ENCODE measurements at places on chromosomes 11 and 22.
A peak's percentile ranks its signal among the peaks of the same experiment; 100 is the strongest.

DNA sequence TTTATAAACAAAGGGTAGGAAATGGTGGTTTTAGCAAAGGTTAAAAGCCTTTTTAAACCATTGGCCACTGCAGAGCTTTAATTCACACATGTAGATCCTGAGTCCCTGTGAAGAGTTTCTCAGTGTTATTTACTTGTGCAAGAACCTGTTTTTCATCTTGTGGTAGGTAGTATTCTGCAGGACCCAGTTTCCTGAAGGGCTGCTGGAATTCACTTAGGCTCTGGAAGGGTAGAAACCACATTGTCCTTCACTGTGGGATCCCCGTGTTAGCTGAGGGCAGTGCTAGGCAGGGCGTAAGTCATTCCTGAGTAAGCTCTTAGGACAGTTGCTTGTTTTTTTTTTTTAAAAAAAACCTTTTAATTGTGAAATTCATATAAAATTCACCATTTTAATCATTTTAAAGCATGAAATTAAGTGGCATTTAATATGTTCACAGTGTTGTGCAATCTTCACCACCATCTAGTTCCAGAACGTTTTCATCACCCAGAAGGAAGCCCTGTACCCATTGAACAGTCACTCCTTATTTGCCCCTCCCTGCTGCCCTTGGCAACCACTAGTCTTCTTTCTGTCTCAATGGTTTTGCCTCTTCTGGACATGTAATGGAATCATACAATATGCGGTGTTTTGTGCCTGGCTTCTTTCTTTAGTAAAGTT is 77.7 kb downstream of the C22orf31 start:
- DNase-seq = no peak

- DNase-seq = no peak
Observed at GRCh38 chr11:33182246-33182878, 21.1 kb upstream of the CSTF3 start.

GRCh38 chr11:10026514-10026913 is 267.5 kb downstream of the SBF2 start:
- DNase-seq = no peak

DNA sequence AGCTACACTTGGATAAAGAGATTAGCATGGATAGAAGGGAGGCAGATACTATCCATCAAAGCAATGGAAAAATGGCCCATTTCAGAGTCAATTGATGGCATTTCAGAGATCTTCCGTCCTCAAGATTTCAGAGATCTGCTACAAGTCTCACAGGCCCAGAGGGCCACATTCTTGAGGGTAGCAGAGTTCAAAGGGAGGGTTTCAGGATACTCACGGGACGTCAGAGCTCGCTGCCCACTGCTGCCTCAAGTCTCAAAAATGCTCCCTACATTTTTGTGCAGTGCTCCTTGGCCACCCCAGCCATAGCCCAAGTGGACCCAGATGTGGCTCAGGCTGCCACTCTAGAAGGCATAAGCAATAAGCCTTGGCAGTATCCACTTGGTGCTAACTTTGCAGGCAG is 24.9 kb downstream of the RTL6 start:
- DNase-seq = no peak

DNA sequence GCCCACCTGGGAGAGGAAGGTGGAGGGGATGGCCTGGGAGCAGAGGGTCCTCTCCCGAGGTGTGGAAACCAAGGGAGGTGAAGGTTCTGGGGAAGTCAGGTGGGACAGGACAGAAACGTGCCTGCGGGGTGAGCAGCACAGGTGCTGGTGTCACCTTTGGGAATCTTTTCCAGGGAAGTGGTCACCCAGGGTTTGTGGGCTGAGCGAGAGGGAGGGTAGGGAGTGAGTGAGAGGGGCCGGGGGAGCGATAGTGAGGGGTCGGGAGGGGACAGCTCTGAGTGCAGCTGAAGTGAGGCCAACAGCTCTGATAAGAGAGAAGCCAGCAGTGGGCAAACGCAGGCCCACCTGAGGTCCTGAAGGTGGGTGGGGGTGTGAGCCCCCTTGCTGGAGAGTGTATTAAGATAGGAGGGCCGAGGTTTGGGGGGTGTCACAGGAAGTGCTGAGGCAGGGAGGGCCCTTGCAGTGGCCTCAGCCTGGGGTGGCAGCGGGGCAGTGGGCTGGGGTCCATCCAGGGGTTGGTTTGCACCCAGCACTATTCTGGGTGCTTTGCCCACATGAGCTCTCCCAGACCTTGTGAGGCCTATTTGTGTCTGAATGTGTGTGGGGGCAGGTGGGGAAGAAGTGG is 1.6 kb upstream of the SHANK3 start:
- DNase-seq = no peak

DNA sequence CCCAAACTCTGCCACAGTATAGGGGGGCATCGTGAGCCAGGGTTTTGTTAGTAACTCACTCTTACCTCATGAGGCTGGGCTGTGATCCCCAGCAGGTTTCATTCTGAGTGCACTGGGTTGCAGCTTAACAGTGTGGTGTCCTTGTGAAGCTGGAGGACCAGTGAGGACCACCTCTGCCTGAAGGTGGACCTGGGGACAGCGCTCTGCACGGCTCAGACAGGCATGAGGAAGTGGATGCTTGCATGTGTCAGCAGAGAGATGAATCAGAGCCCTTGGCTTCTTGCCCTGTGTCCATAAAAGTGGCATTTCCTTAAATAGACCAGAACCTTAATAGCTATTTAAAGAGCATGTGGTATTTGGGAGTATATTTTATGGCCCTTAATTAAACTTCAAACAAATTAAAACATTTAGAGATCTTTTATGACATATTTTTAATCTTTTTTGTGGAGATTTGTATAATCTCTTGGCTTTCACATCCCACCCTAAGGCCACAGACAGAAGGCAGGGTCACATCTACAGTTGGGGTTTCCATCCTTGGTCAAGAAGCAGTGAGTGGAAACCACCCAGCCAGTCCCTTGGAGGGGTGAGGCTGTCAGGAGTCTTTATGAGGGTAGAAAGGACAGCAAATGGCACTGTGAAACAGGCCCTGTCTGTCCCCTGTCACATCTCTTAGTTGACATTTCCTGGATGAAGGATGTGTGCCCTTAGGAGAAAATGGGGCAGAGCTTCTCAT is 24.8 kb upstream of the ADORA2A start:
- DNase-seq = no peak

- no peak for DNase-seq
Observed at GRCh38 chr22:39999144-39999757, 4.5 kb downstream of the FAM83F start.

DNA sequence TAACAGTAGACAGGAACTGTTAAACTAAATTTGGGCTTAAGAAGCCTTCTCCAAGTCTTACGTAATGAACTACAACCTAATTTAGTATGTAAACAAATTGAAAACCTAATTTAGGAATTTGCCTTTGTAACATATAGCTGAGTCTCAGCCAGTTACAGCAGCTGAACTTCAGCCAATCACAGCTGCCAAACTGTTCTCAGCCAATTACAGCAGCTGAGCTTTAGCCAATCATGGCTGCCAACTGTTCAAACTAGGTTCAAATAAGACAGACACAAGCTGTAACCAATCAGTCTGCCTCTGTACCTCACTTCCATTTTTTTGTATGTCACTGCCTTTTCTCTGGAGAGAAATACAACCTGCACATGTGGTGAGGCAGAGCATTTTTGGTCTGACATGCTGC is 95.0 kb upstream of the CD44 start:
- DNase-seq = peak; percentile 61

DNA sequence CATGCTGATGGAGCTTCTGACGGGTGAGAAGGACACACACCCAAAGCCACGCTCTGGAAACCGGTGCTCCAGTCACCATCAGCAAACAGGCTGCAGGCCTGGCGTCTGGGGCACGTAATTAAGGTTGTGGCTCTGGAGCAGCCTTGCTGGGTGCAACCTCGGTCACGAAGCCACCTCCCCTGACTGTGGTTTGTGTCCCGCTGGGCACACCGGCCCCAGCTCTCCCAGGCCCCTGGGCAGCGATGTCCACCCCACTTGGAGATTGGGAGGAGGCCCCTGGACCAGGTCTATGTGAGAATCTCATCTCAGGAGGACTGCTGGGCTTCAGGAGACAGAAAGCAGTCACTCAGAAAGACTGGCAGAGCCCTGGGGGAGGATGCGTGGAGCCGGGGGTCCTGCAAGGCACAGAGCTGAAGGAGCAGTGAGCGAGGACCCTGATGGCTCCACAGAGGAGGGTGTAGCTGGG is 631.6 kb downstream of the BRD1 start:
- no peak for DNase-seq

GRCh38 chr11:3105791-3106735 is 48.8 kb upstream of the CARS1 start:
- no peak for DNase-seq

All from SIG-M5 (cell line).